ENCODE measurements at places on chromosomes 1 and 21.

- H3K4me3 ChIP-seq: no peak overlapping the region
- peaks cover 12% of the 10 kb centered on the region for H3K27me3 ChIP-seq
- H3K27ac ChIP-seq: no peak overlapping the region
- no peaks in the 10 kb centered on the region for H3K36me3 ChIP-seq
Measured at GRCh38 chr1:86753700-86754099, 49.3 kb downstream of the SH3GLB1 start.

GRCh38 chr1:67405473-67406245, 24.5 kb downstream of the SERBP1 start:
- no peaks in the 10 kb centered on the region for H3K27me3 ChIP-seq
- H3K4me3 ChIP-seq: no peak overlapping the region

DNA sequence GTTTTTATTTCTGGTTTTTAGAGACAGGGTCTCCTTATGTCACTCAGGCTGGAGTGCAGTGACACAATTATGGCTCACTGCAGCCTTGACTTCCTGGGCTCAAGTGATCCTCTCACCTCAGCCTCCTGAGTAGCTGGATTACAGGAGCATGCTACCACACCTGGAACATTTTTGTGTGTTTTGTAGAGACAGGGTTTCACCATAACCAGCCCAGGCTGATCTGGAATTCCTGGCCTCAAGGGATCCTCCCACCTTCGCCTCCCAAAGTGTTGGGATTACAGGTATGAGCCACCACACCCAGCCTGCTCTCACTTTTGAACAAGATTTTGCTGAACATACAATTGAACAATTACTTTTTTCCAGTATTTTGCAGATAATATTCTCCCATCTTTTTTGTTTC, 24.0 kb upstream of the HYI start:
- H3K4me3 ChIP-seq: no peak overlapping the region
- peaks cover 6% of the 10 kb centered on the region for H3K4me1 ChIP-seq
- H3K27ac ChIP-seq: no peak overlapping the region
- H3K27me3 ChIP-seq: peaks cover 24% of the 10 kb centered on the region
- DNase-seq: no peak

DNA sequence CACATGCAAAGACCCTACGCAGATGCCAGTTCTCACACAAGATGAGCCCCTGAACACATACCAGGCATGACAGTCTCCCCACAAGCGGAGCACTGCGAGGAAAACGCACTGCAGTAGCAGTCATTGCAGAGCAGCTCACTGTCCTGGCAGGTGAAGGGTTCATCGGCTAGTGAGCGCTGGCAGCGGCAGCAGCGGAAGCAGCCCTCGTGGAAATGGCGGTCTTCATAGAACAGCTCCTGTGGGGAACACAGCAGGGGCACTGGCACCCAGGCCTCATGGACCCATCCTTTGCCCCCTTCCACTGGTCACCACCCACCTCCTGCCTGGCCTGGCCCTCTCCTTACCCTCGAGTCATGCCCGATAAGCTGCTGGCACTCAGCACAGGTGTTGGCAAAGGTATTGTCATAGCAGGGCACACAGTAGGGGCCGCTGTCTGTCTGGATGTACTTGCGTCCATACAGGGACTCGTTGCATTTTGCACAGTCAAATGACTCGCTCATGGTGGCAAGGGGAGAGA, 6.3 kb downstream of the FHL3 start:
- no peak overlapping the region for H3K4me3 ChIP-seq
- no peak for DNase-seq
- H3K27ac ChIP-seq: peak overlapping the region; percentile 90
- H3K27me3 ChIP-seq: no peaks in the 10 kb centered on the region
- H3K36me3 ChIP-seq: peaks cover 6% of the 10 kb centered on the region

DNA sequence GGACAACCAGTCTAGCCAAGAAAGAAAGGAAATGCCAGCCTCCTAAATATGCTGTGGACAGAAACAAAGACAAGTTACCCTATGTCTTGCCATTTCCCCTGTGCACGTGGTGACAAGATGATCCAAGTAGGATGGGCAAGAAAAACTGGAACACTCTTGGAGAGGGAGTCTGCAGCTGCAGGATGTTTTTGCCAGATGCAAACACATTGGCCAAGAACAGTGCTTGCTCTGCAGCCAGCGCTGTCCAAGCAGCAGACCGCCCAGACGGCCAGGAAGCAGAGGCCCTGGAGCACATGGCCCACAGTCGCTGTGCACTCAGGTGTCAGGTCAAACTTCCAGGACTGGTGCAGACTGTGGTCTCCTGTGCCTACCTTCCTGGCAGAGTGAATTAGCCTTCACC, 189.3 kb downstream of the SLC35F3 start:
- H3K36me3 ChIP-seq: no peaks in the 10 kb centered on the region
- no peak overlapping the region for H3K4me3 ChIP-seq
- DNase-seq: no peak
